ENCODE measurements at places on chromosomes 13 and 19.

- DNase-seq, result no peak
These were observed 89.5 kb downstream of the ARHGEF7 start for GRCh38 chr13:111204438-111205177.

DNA sequence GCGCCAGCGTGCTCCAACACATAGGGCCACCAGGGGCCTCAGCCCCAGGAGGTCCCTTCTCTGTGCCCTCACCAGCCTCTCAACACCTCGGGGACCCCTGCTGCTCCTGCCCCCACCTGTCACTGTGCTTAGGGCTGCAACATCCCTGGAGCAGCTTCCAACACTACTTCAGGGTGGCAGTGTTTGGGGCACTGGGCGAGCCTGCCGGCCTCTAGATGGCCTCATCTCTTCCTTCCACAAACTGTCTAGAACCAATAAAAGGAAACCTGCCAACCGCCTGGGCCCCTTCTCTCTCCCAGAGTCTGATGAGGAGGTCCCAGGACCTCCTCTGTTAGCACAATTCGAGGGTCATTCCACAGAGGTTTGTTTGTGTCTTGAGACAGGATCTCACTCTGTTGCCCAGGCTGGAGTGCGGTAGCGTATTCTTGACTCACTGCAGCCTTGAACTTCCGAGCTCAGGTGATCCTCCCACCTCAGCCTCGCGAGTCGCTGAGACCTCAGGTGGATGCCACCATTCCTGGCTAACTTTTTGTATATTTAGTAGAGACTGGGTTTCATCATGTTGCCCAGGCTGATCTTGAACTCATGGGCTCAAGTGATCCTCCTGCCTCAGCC lies 10.1 kb upstream of the SHD start:
- no peak for DNase-seq

DNA sequence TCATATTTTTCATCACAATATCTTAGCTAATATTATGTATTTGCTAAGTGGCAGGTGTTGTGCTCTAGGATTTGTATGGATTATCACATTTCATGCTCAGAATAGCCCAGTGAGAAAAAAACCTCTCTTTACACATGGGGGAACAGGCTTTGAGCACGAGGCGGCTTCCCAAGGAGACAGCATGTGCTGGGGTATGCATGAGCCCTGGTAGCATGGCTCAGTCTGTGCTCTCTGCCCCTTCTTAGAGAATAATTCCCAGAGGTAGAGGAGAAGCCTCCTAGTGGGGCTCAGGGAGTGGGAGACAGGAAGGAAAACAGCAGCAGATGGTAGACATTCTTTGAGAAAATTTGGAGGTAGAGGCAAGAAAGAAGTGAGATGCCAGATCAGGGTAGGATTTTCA lies 31.6 kb downstream of the RNASEH2B start:
- no peak for DNase-seq

- DNase-seq, result no peak
These were observed 101.3 kb downstream of the KCNRG start for GRCh38 chr13:50116430-50116973.

DNA sequence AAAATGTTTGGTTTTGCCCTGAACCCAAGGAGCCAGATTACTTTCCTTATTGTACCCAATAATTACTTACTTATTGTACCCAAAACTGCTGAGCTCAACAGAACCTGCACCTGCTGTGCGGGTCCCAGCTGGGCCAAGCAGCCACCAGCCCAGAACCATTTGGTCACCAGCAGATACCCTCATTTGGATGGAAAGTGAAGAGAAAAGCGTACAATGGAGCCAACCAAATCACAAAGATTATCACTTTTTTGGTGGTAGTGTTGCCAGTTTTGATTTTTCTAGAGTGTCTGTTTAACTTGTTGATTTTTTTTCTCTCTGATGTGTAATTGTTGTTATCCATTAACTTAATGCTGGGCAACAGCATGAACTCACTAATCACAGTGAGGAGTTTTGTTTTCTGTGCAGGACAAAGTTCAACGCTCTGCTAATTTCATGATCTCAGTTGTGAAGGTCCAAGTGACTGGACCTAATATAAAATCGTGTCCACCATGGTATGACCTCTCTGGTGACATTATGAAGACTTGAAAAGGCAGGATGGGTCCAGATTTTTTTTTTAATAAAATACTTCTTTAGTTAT lies 23.8 kb downstream of the SPATA13 start:
- no peak for DNase-seq

DNA sequence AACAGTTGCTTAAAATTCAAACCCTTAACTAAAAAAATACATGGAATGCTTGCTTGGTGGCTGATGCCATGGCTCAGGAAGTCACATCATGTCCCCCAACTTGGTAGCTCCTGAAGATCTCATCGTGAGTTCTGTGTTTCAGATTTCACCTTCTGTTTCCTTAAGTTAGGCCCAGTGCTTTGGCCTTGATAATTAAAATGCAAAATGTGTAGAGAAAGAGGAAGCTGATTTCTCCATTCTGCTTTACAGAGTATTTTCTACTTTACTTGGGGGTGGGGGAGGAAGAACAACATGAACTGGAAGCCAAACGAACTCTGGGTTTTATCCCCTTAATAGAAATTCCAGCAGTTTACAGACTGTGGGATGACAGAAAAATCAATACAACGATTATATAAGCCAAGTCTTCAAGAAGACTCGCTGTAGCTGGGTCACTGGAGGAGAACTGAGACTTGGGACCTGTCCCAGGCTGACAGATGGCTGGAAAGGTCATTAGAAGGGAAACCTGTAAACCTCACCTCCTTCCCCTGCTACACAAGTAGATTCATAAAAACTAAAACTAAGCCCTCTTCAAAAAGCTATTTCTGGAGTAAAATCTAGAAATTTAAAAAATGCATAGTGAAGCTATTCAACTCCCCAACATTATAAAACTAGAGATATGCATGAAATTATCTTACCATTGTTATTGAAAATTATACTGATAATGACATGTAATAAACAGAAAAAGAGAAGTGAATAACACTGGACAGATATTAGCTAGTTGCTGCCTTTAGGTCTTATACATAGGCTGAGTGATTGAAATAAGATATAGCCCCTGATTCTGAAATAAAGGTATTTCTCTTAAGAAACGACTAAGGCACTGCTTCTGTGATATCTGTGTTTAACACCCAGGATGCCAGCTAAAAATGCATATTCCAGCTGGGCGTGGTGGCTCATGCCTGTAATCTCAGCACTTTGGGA lies 22.1 kb upstream of the GGACT start:
- no peak for DNase-seq

DNA sequence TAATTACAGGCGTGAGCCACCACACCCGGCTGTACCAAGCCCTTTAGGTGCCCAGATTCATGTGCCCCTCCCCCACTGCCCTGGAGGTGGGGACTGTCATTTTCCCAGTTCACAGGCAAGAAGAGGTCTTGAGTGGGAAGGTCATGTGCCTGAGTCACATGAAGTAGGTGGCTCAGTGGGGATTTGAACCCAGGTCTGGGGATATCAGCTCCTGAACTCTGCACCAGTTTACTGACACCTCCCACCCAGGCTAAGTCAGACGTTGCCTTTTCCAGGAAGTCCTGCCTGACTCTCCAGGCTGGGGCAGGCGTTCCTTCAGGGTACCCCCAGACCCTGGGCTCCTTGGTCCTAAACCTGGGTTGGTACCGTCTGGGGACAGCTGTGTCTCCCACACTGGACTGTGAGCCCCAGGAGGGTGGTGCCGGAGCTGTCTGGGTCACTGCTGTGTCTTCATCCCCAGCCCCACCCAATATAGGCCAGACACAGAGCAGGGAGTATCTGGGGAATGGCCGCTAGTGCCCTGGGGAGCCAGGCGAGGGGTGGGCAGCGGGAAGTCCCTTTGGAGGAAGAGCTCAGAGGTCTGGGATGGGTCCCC lies 8.6 kb downstream of the VASP start:
- DNase-seq, result no peak

- DNase-seq, result peak; percentile 88
These were observed 2.8 kb downstream of the DMPK start for GRCh38 chr19:45779231-45780145.

- DNase-seq, result no peak
These were observed 1198.1 kb downstream of the UQCRFS1 start for GRCh38 chr19:28014615-28015405.

GRCh38 chr13:21579754-21580316 lies 24.1 kb downstream of the MICU2 start:
- peak; percentile 4 for DNase-seq

DNA sequence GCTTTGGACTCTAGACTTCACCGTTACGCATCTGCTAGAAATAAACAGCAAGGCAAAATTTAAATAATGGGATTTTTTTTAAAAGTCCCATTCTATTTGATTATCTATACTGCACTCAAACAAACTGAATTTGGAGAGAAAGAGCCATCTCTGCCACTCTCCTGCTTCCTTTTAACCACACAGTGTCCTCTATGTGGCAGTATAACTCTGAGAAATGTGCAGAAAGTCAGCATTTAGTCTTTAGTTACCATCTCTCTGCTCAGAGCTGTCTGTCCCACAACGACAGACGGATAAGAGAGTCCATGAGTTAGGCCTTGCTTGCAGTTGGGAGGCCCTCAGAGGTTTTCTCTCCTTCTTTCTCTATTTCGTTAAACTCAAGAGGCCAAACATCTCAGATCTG lies 21.2 kb downstream of the CCNA1 start:
- no peak for DNase-seq

DNA sequence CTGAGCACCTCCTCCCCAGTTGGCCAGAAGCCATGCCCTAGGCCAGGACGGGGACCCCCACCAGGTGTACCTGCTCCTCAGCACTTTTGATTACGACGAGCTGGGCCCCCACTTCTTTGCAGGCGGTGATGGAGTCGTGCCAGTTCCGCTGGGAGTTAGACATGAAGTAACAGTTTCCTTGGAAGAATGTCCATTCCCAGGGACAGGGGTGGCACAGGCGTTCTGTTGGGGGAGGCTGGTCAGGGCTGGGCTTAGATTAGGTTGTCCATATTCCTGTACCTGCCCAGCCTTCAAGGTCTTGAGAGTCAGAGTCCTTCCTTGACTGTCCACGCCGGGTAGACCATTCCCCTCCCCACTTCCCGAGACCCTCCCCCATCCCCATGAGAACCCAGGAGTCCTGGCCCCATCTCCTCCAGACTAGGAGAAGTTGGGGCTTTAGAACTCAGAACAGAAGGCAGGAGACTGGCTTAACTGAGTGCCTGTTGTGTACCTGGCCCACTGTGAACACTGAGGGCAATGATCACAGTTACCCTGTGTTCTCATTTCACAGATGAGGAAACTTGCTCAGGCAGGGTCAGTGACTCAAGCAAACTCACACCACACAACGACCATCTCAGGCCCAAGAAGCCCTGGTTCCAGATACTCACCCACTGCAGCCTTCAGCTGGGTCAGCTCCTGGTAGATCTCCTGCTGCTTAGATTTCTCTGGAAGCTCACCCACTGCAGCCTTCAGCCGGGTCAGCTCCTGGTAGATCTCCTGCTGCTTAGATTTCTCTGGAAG lies 2.3 kb downstream of the CD209 start:
- no peak for DNase-seq

DNA sequence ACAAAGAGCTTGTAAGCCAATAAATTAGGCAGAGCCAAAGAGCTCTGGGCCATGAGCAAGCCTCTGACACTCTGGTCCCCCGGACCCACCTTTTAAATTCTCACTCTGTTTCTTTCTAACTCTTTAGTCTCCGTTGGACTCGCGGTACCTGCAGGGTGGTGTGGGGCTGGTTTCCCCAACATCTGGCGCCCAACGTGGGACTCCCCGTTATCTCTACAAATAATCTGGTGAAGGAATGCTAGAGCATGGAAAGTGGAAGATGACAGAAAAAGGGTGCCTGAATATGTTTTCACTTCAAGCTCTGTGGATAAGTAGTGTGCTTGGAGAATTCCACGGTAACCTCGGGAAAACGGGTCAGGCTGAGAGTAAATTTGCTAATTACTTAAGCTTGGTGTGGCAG lies 36.5 kb upstream of the CYP2B6 start:
- DNase-seq, result no peak

DNA sequence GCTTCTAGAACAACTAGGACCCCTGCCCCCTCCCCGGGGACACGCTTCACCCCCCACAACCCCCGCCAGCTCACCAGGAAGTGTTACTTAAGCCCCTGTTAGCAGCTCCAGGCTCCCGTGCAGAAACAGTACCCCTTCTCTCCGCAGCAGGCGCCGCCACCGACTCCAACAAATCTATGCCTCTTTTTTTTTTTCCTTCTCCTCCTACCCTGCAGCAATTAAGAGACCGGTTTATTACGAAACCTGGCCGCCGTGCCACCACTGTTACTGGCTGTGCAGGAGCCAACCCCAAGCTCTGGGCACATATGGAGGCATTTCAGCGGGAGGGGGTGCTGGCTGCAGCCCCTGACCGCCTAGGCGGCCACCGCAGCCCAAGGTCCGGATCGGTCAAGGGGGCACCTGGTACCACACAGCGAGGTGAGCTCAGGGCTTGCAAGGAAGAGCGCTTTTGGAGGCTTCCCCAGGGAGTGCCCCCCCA lies 2.4 kb downstream of the GADD45B start:
- peak; percentile 55 for DNase-seq

GRCh38 chr13:74661851-74662250 lies 527.6 kb upstream of the KLF12 start:
- DNase-seq, result no peak

GRCh38 chr19:611481-611868 lies 21.8 kb downstream of the HCN2 start:
- peak; percentile 45 for DNase-seq

DNA sequence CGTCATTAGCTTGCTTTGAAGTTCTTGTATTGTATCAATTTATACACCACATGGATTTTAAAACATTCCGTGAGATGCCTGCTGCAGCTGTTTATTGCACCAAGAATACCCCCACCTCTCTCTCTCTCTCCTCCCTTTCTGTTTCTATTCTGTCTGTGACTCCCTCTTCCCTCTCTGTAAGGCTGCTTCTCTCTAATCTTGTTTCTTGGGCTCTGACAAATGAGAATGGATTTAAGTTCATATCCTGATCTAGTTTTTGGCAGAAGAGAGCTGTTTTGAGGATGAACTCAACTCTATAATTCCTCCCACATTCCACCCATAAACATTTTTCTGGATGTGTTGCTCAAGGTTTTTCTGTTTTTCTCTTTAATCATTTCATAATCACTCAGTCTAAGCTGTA lies 144.3 kb upstream of the FRY start:
- no peak for DNase-seq

DNA sequence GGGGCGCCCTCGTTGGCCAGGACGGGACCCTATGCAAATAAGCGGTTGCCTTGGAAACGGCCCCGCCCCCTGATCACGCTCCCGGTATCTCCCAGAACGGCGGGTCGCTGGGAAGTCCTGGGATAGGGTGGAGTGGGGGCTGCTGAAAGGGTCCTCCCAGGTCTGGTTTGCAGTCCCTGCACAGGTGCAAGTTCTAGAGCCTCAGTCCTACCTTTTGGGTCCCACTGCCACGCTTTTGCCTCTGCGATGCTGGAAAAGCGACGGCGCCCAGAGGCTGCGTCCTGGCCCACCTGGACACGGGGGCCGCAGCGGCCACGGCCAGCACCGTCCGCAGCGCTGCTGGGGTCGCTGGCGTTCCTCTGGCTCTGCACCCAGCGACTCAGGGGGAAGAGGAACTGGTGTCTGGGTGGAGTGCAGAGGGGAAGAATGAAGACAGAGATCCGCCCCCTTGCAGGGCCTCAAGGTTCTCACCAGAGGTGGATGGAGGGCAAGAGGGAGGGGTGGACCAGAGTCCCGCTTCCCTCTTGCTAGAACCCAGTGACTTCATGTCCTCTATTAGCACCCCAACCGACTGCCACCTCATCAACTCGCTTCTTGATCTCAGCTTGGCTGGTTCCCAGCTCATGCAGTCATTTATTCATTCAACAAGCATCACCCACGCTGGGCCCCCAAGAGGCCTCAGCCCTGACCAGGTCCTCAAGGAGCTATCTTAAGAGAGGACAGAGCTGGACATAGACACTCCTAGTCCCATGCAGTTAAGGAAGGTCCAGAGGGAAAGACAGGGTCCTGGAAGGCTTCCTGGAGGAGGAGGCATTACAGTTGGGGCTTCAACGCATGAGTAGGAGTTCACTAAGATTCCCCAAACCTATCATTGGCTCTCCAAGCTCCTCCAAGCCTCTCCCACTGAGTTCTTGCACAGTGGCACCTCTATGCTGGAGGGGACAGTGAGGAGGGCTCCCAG lies at the start of gene LRRC25:
Gene LRRC25, minus strand, starts transcription at position 381 of the 961 bp plus-strand sequence. CDS start 659 bp downstream, outside the sequence.
- DNase-seq, result no peak
